Left ventricle myocardium superior (tissue), 1 donor: ENCODE measurements at places on chromosomes 6 and 20.

DNA sequence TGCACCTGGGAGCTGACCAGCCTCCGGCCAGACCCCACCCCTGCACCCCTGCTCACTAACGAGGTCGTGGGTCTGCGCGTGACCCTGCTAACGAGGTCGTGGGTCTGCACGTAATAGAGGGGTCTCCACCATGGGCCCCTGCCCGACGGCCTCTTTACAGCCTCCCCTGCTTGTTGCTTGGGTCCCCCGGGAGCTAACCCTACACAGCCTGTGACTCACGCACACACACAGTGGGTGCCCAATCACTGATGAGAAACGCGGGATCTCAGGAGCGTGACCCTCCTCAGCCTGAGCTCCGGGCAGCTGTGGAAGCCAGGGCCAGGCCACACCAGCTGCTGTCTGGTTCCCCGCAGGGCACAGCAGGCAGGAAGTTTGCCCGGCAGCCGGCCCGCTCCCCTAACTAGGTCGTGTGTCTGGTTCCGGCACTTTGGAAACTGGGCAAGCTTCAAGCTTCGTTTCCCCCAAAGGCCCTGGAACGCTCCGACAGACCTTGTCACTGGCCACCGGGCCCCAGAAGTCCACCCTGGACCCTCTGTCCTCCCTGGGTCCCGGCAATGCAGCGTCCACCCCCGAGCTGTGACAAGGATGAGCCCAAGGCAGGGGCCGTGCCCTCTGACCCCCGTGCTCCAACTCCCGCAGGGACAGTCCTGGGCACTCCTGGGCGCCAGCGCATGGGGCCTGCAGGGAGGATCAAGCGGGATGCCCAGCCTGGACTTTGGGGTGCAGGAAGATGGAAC, 767 bp downstream of the PTK6 start:
- DNase-seq, result no peak

DNA sequence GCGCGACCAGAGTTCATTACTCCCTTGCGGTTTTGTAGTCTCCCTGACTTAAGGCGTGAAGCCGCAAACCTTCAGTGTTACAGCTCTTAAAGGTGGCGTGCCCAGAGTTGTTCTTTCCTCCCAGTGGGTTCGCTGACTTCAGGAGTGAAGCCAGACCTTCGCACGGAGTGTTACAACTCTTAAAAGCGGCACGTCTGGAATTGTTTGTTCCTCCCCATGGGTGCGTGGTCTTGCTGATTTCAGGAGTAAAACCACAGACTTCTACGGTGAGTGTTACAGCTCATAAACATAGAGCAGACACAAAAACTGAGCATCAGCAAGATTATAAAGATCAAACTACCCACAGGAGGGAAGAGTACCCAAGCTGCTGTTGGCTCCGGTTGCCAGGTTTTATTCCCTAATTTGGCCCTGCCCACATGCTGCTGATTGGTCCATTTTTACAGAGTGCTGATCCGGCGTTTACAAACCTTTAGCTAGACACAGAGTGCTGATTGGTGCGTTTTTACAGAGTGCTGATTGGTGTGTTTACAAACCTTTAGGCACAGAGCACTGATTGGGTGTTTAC, 10.4 kb downstream of the TMEM14C start:
- no peak for DNase-seq

- DNase-seq, result no peak
Observed at GRCh38 chr6:89145091-89145955, 532 bp upstream of the PM20D2 start.

DNA sequence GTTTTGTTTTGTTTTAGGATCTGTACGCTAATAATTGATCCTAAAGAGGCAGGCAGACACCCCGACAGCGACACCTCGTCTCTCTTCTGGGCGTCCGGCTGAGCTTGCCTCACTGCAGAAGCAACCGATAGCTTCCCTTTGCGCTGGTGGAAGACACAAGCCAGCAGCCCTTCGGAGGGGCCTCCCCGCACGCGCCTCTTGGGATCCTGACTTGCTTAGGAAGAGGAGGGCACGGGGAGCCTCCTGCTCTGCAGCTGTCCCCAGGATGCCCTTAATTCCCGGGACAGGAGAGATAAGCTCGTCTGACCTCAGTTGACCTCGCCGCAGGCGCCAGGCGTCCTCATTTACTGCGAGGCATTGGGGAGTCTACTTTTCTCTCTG, 94.0 kb downstream of the CD83 start:
- peak; percentile 74 for DNase-seq

DNA sequence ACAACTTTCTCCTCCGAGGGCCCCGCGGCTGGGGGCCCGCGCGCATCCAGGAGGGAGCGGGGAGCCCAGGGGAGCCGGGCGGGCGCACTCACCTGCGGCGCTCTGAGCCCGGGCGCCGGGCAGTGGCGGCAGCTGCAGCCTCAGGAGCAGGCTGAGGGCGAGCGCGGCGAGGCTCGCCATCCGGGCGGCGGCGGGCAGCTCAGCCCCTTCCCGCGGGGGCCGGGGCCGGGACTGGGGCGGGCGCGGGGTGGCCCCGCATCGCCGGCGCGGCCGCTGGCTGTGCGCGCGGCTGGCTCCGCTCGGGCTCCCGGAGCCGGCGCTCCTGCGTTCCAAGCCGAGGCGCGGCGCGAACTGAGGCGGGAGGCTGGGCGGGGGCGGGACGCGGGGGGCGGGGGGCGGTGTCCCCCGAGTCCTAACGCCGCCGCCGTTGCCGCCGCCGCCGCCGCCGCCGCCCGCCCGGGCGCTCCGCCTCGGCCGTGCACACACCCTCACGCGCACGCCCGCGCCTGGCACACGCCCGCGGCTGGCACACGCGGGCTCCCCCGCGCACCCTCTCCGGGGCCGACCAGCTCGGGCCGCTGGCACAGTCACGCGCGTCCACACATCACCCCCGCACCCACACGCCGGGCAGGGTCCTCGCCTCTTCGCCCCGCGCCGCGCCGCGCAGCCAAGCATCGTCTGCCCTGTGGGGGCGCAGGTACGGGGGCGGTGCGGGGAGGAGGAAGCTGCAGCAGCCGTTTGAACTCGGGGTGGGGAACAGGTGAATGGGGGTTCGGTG, at the start of gene PTPRT:
PTPRT (minus strand) TSS at position 353 of the 778 bp plus-strand sequence; CDS start at position 180, 173 bp downstream.
- DNase-seq, result no peak

- DNase-seq, result no peak
Observed at GRCh38 chr6:126631363-126631762, 291.4 kb downstream of the CENPW start.

- DNase-seq, result no peak
Observed at GRCh38 chr20:56181583-56181982, 66.9 kb upstream of the MC3R start.

DNA sequence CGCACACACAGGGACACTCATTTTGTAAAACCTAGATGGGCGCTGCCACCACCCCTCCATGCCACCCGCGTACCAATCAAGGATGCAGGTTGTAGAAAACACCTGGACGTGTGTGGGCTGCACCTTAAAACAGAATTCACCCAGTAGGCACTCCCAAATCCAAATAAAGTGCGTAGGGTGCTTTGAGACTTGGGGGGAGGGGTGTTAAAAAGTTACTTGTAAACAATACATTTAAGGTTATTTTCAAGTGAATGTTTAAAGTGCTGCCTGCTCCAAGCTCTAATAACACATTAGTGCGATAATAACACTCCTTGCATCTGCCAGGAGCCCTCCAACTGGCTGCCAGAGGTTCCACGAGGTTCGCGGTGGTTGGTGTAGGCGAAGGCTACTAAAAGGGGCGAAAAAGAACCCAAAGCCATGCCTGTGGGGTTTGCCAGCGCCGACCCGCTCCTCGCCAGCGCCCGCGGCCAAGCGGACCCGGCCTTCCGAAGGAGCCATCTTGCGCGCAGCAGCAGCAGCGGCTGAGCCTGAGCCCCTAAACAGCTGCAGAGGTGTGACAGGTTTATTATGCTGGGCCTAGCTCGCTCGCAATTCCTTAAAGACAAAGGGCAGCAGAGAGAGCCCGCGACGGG, 11.5 kb downstream of the FOXC1 start:
- DNase-seq, result no peak

DNA sequence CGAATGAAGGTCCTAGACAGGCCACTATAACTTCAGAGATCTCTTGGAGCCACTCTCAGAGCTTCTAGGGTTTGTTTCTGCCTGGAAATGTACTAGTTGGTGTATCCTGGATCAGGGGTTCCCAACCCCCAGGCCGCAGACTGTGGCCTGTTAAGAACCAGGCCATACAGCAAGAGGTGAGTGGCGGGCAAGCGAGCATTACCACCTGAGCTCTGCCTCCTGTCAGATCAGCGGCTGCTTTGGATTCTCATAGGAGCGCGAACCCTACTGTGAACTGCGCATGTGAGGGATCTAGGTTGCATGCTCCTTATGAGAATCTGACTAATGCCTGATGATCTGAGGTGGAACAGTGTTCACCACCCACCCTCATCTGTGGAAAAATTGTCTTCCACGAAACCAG, 2.4 kb downstream of the BRPF3 start:
- no peak for DNase-seq

DNA sequence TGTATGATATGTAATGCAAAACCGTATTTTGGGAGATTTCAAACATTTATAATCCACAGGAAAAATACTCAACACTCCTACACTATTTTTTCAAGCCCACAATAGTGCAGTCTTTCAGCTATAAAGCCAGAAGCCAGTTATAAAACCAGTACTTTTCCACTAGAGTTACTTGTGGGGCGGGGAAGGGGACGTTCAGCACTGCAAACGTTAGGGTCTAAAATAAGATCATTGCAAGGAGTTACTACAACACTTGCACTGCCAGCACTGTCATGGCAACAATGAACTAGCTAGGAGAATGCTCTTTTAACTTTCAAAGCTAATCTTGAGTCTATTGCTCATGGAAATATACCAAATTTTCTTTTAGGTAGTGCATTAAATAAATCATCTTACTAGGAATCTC, 14.7 kb downstream of the SESN1 start:
- peak; percentile 55 for DNase-seq

DNA sequence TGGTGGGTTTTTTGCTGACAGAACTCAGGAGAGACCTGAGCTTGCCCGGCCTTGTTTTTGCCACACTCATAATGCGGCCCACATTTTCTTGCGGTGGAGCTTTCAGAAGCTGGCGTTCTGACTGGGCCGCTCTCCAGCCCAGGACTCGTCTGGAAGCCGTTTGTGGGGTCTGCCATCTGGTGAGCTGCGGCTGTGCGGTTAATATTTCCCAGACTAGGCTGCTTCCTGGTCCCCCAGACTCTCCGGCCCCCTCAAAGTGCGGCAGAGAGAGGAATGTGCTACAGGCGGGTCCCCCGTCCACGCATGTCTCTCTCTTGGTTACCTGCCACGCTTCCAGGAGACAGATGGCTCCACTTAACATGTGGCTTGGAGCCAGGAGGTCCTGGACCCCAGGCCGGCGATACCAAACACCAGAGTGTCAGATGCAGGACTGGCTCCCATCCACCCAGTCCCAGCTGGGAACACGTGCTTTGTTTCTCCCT, 128.9 kb upstream of the PMEPA1 start:
- no peak for DNase-seq

DNA sequence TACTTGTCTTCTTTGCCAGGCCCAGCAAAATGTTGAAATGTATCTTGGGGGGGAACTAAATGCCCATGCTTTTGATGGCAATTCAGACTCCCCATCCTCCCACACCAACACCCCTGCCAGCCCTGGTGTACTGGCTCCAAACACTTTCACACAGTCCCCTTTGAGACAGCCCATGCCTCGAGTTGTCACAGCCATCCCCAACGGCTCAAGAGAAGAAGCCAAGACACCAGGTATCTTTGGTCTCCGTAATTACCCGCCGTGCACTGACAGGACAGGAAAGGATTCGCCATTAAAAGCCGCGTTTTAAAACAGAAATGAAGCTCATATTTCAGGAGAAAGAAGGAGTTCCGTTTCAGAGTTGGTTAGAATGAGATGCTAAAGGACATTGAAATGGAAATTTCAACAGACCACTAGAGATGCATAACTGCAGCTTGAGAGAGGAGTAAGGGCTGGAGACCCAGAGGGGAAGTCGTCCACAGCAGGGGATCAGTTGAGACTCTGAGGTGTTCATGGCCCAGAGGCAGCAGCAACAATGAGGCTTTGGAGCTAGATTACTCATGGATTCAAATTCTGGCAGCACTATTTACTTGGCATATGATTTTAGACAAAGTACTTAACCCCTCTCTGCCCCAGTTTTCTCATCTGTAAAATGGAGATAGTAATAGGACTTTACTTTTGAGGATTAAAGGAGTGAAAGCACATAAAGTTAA, 63.5 kb upstream of the ADGRF1 start:
- no peak for DNase-seq

DNA sequence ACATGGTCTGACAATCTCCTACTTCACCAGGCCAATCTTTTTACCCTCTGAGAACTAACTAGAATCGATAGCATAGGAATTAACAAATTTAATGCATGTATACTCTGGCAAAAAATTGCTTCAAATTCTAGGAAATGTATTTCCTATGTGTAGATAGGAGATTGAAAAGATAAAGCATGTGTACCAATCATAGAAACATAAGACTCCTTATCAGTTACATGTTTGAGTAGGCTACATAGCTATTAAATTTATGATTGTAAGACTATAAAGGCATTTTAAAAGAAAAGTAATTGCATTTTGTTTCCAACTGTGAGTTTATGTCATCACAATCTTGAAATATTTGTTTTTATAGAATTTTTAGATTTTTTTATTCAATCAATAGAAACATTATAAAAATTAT, 196.6 kb upstream of the HEY2 start:
- no peak for DNase-seq

DNA sequence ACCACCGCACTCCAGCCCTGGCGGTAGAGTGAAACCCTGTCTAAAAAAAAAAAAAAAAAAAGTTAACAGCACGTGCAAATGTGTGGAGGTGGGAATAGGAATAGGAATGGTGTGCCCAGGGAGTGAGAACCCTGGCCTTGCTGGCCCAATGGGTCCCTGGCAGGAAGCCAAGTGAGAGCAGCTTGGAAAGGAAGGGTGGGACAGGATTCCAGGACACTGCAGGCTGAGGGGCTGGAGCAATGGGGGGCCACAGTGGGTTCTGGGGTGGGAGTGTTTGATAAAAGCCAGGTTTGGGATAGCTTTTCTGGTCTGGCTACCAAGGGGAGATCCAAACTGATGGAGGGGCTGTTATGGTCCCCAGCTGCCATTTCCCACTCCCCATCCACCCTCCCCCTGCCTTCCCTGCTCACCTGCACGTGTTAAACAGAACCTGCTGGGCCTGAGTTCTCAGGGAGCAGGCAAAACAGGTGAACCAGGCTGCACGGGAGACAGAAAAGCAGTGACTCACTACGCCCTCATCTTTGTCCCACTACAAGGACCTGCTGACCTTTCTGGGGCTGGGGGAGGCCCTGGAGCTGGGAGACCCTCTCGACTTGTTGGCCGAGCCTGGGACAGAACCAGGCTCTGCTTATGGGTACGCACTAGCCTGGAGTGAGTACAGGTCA, 3.3 kb downstream of the SUN5 start:
- no peak for DNase-seq

DNA sequence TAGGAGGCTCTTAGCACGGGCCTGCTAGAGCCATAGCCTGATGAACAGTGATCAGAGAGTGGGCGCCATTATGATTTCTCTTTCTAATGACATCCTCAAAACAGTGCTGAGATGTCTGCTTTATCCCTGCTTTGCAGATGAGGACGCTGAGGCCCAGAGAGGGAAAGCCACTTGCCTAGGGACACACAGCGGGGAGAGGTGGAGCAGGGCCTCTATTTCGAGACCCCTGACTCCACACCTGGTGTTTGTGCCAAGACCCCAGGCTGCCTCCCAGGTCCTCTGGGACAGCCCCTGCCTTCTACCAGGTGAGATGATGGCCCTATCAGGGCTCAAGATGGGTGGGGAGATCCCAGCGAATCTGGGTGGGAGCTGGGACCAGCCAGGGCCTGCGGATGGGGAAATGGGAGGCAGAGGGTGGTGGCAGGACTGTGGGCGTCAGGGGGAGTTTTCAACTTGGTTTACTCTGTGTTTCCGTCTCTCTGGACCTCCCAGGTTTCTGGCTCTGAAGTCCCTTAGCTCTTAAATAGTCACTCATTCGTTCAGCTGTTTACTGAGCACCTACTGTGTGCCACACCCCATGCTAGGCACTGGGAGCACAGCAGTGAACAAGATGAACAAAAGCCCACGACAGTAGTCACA, 36.7 kb downstream of the SRC start:
- DNase-seq, result peak; percentile 18
